ENCODE measurements at places on chromosomes 6 and 20.

- no peak for DNase-seq
Observed at GRCh38 chr6:117531346-117531745, 48.9 kb downstream of the DCBLD1 start.

- no peak for DNase-seq
Observed at GRCh38 chr6:128806261-128806660, 76.7 kb upstream of the LAMA2 start.

DNA sequence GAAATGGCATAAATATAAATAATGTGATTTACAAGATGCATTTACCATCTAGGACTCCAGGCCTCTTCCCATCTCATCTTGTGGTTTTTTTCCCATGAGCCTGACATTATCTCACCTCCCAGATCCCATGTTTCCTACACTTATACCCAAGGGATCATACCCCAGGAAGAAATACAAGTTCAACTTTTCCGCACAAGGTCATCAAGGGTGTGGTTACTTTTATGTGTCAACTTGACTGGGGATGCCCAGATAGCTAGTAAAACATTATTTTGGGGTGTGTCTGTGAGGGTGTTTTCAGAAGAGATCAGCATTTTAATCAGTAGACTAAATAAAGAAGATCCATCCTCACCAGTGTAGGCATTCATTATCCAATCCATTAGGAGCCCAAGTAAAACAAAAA, 176.3 kb upstream of the TNFAIP3 start:
- DNase-seq, result no peak

DNA sequence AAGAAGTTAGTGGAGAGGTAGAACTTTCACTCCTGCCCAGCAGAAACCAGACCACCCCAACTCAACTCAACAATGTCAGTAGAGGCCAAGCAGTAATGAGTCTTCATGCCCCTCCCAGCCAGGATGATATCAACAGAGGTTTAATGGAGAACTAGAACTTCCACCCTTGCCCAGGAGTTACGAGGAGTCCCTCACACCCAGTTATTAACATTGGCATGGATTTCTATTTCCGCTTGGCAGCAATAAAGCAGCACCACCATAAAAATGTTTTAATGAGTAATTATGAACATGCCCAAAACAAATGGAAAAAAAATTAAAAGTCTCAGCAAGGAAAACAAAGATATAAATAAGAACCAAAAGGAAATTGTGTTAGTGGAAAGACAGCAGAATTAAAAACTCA, 40.7 kb upstream of the ID4 start:
- no peak for DNase-seq

- no peak for DNase-seq
Observed at GRCh38 chr6:133306931-133307330, 65.8 kb downstream of the EYA4 start.

DNA sequence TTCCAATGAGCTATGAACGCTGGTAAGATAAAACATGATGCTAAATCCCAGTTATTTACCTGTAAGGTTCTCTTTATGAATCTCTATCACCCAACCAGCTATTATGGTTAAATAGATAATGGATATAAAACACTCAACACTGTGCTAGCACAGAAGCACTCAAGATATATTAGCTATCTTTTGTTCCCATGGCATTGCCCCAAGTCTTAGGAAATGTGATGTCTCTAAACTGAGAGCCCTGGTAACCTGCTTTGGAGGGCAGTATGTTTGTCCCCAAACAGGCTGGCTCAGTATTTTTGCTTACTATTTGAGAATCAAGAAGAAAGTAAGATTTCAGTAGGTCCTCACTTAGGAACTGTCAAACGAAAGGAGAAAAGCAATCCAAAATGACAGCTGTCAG, 90.5 kb downstream of the BTBD9 start:
- DNase-seq, result no peak

- DNase-seq, result no peak
Observed at GRCh38 chr20:45313065-45313695, 5.1 kb upstream of the MATN4 start.

DNA sequence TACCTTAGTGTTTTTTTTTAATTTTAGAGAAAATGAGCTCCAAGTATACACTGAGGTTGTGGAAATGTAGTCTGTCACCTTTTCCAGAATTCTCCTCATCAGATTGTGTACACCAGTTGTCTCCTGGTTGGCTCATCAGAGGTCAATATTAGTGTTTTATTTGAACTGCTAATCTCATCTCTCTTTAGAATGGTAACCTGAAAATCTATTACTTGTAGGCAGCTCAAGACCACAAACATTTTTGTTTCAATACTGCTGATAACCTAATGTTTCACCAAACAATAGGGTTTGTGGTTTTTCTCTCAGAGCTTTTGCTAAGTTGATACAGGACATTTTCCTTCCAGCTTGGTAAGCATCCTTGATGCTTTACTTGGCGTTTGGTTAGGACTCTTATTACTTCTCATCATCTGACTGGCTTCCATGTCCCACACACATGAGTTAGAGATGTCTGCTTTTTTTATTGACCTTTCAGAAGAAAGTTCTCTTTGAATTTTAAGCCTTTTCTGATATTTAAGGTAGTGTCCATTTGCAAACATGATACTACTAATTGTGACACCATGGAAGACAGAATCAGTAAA, 15.1 kb downstream of the ADGRG6 start:
- DNase-seq, result no peak

All from hematopoietic multipotent progenitor cell (in vitro differentiated cells).